ENCODE measurements at places on chromosomes 16 and 17.

GRCh38 chr17:36494674-36495073 lies 8.2 kb downstream of the ZNHIT3 start:
- no peak for DNase-seq

GRCh38 chr16:83113317-83113716 lies 486.5 kb downstream of the CDH13 start:
- no peak for DNase-seq

- DNase-seq = no peak
These were observed 214.1 kb upstream of the GOT2 start for GRCh38 chr16:58948244-58948643.

GRCh38 chr16:73864868-73865267 lies 431.7 kb upstream of the PSMD7 start:
- no peak for DNase-seq

GRCh38 chr16:28001642-28002041 lies 61.9 kb downstream of the GSG1L start:
- no peak for DNase-seq

DNA sequence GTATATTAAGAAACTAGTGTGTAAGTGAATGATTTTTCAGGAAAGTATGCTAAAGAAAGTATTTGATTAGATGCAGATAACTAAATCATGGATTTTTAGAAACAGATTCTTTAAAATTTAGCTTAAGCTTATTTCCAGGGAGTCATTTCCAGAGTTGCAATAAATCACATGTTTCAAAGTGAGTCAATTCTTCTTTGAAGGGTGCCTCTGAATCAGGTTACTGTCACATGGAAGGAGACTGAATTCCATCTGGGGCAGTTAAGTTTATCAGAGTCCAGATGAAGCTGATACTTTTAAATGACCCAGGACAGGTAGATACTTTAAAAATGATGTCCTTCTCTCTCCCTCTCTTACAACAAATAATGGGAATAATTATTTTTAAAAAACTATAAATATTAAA lies 5.0 kb downstream of the MFSD11 start:
- no peak for DNase-seq

DNA sequence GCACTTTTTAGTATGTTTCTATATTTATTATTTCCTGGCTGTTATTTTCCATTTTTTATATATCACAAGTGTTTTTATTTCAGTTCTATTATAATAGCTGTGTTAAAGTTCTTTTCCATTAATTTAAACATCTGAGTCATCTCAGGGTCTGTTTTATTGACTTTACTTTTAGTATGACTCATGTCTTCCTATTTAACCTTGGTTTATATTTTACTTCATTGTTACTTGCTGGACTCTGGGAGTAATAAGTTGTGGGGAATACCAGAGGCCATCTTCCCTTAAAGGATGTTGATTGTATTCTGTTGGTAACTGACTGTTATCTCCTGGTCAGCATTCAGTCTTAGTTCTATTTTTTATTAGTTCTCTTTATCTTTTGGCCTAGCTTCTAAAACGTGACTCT lies 1508.2 kb downstream of the CDH11 start:
- DNase-seq = no peak

- no peak for DNase-seq
These were observed 17.4 kb downstream of the IRF8 start for GRCh38 chr16:85916141-85916890.

DNA sequence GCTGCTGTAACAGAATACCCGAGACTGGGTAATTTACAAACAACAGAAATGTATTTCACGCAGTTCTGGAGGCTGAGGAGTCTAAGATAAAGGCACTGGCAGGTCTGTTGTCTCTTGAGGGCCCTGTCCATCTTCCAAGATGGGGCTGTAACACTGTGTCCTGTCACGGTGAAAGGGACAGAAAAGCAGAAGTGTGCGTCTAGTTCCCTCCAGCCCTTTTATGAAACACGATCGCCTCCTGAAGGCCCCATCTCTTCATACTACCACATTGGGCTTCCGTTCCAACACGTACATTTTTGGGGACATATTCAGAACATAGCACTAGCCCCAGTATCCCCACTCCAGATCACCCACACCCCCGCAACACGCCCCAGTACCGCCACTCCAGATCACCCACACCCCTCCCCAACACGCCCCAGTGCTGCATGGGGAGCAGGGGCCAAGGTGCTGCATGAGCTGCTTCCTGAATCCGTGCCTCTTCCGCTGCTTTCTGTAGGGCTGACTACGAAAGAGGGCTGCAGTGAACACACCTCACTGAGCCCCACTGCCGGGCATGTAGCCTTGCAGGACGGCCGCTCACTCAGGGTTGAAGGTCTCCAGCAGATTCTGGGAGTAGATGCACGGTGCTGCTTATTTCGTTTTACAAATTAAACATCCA lies 91.9 kb downstream of the RPTOR start:
- DNase-seq = no peak

DNA sequence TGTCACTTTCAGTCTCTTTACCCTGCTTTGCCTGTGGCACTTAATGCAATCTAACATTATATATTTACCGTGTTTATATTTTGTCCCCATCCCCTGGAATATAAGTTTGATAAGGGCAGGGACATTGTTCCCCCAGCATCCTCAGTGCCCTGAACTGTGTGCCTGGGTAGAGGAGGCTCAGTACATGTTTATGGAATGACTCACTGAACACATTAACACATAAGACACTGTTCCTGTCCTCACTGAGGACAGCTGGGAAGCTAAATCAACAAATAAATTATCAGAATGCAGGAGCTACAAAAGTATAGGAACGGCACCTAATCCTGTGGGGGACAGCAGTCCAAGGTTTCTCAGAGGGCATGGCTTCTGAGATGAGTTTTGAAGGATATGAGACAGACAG lies 27.8 kb downstream of the GRIN2A start:
- DNase-seq = no peak

- no peak for DNase-seq
These were observed 52.1 kb downstream of the CDH11 start for GRCh38 chr16:65069766-65070165.

DNA sequence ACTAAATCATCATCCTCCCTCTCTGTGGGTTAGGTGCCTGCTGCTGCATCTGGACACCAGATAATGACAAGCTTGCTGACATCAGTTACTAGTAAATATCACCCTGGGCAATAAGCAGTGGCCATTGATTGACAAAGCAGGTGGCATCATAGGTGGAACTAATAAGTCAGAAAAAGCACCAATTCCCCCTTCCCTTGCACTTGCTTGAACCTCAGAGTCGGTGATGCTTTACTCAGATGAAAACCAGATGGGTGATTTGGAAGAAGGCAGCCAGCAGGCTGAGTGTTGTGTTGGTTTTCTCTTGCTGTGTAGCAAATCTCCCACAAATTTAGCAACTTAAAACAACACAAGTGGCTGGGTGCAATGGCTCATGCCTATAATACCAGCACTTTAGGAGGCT lies 146.9 kb upstream of the NOL11 start:
- DNase-seq = no peak

DNA sequence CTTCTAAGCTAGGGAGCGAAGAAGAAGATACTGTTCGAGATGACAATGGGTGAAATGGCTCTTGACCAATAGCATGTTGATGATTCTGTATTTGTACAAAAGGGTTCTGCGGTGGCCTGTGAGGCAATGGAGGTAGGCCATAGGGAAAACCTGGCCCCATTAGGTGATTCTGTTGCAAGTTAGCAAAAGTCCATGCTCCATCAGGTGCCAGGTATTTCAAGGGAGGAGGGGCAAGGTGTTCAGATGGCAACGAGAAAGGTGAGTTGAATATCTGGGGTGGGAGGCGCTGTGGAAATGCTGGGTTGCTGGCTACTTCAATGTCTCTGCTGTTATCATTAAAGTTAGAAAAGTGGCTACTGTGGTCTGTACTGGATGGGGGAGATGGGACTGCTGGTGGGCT lies 62.8 kb downstream of the CACNG1 start:
- no peak for DNase-seq

- no peak for DNase-seq
These were observed 45.6 kb downstream of the EMP2 start for GRCh38 chr16:10534748-10535147.

DNA sequence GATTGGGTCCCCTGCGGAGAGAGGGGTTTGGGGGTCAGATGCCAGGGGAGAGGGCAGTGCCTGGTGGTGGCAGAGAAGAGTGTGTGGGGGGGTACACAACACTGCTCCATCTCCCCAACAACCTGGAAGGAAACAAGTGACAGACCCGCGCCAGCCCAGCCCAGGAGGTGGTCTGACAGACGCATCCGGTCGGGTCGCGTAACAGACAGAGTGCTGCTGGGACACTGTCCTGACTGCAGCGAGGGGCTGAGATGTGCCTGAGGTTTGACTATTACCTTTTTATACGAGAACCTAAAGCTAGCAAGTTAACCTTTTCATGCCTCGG lies 16.2 kb downstream of the UNC13D start:
- DNase-seq = no peak

- no peak for DNase-seq
These were observed 27.0 kb downstream of the ASIC2 start for GRCh38 chr17:33266116-33266515.

- DNase-seq = no peak
These were observed 6.3 kb upstream of the ERCC4 start for GRCh38 chr16:13913374-13914292.

- DNase-seq = no peak
These were observed 19.9 kb upstream of the MRPS23 start for GRCh38 chr17:57869617-57870282.

GRCh38 chr17:71900621-71901229 lies 220.1 kb upstream of the SOX9 start:
- DNase-seq = no peak

DNA sequence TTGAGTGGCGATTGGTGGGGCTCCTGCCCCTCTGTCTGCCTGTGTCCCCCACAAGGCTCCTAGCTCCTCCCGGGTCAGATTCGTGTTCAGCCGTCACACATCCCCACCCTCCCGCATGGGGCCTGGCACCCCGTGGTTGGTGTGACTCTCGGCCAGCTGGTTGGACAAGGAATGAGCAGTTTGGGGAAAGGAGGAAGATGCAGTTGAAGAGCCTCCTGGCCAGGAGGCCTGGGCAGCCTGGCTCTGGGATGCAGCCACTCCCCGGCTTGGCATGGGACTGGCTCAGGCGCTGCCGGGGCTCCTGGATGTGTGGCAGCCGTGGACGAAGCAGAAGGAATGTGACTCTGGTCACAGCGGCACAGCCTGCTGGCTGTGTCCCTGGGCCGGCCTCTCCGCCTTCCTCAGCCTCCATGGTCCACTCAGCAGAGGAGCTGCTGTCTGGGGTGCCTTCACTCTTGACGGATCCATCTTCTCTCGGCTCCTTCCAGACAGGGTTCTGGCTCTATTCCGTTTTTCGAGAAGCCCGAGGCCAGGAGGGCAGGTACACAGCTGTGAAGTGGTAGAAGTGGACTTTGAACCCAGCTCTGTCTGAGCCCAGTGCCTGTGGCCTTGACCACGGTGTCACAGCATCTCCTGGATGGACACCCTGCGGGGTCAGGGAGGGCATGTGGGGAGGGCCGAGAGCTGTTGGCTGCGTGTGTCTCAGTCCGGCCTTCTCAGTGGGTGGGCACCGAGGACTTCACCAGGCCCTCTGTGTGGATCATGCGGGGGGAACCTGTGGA lies 2.1 kb downstream of the TRAF7 start:
- DNase-seq = no peak

- no peak for DNase-seq
These were observed 6.9 kb downstream of the RGS9 start for GRCh38 chr17:65143889-65144604.

GRCh38 chr16:27736431-27736830 lies 186.5 kb downstream of the KATNIP start:
- DNase-seq = no peak

DNA sequence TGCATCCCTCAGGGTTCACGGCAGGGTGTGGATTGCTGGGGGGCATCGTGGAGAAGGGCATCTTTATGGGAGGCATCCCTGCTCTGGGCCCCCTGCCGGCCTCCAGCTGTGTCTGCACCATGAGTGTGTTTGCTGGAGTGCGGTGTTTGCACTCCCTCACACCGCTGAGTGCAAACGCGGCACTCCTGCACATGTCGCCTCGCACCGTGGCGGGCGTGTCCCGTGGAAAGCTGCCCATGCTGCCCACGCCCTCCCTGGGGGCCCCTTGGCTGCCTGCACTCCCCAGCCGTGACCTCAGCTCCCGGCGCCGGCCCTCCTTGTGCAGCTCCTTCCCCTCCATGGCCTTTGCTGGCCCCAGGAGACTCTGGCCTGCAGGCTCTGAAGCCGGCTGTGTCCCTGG lies 74.6 kb upstream of the ZNF750 start:
- no peak for DNase-seq

DNA sequence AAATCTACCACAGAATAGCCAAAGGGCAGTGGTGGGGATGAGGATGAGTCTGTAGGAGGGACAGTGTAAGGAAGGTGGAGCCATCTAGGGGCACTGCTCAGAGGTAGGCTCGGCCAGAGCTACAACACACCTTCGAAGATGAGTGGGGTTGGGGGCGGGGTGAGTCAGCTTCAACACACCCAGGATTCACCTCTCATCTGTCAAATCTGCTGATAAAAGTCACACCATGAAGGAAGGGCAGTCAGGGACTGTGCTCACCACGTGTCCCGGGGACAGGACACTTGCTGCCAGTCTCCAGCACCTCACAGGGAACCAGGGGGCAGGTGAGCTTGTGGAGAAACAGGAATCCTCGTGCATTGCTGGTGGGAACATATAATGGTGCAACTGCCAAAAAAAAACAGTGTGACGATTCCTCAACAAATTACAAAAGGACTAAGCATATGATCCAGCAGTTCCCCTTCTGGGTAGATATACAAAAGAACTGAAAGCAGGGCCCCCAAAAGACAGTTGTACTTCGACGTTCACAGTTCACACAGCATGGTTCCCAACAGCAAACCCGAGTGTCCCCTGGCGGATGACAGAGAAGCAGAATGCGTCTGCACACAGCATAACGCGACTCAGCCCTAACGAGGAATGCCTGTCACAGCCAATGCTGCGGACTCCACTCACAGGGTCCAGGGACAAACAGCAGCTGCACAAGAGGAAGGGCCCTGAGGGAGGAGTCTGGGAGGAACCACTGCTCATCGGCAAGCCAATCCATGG lies 133.1 kb downstream of the ANKRD11 start:
- no peak for DNase-seq

GRCh38 chr16:2500918-2501750 lies 12.6 kb upstream of the ATP6V0C start:
- peak; percentile 69 for DNase-seq

DNA sequence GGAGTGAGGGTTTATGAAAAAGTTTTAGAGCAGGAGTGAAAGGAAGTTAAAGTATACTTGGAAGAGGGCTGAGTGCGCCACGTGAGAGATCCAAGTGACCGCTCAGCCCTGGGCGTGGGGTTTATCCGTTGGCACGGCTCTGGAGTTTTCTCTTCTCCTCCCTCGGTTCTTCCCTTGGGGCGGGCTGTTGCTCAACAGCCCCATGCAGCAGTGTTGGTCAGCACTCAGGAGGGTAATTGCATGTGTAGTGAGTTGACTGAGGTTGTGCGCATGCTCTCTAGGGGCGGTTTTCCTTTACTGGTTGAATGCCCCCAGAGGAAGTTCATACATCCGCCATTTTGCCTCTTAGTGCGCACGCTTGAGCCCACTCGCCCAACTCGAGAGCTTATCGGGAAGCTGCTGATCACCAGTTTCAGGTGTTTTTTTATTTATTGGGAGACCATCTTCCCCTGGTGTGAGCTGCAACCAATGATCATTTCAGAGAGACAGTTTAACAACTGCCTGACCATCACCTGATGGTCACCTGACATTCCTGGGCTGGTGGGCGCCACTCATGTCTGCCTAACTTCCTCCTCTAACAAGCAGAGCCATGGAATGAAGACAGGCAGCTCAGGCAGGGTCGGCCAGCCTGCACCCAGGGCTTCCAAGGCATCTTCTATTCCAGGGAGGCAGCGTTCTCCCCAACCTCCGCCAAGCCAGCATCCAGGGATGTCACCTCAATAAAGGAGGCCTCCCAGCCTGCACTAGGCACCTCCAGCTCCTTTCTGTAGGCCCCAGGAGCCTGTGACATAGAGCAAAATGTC lies 41.3 kb upstream of the DNAH17 start:
- no peak for DNase-seq
